ENCODE measurements at places on chromosomes 7 and 10.

GRCh38 chr7:159004411-159004810 lies 140.3 kb downstream of the VIPR2 start:
- DNase-seq = no peak

GRCh38 chr10:3803927-3804741 lies 19.1 kb upstream of the KLF6 start:
- peak; percentile 78 for DNase-seq

DNA sequence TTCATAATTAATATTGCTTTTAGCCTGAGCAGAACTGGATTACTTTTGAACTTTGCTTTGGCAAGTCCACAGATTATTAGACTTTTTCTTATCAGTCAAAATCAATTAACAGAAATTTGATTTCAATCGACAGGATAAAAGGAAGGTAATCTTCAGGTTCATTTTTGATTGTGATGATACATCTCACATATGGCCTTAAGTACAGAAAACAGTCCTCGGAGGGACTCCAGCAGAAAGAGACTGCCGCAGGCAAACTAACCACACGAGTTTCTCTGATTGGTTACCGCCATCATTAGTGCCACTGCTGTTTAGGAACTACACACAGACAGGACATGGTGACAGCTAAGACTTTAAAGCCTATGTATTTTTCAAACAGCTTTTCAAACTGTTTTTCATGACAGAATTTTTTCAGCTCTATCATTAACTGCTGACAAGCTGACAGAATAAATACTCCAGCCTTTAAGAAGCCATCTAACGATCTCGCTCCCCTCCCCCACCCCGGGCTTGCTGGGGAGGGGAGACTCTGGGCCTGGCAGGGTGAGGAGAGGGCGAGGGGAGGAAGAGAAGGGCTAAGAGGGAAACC lies 668.2 kb downstream of the KCNMA1 start:
- DNase-seq = no peak

DNA sequence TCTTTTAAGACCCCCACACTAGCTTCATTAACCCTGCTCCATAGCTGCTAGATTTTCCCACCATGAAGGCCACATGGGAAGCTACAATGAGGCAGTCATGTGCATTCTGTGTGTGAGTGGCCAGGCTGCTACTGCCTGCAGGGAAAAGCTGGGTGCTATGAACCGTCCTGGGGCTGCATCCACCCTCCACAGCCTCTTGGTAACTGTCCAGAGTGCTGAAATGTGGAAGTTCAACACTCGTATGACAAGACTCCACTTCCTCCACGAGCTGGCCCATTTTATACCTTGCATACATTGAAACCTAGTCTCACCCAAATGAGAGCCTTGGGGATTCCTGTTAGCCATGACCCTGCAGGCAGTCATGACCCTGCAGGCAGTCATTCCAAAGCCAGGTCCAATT lies 59.4 kb downstream of the CUZD1 start:
- peak; percentile 34 for DNase-seq

GRCh38 chr7:19322002-19322401 lies 176.8 kb upstream of the FERD3L start:
- DNase-seq = no peak

GRCh38 chr7:90604383-90604782 lies 8.3 kb downstream of the CDK14 start:
- DNase-seq = no peak
